ENCODE measurements at places on chromosomes 5 and 9.

DNA sequence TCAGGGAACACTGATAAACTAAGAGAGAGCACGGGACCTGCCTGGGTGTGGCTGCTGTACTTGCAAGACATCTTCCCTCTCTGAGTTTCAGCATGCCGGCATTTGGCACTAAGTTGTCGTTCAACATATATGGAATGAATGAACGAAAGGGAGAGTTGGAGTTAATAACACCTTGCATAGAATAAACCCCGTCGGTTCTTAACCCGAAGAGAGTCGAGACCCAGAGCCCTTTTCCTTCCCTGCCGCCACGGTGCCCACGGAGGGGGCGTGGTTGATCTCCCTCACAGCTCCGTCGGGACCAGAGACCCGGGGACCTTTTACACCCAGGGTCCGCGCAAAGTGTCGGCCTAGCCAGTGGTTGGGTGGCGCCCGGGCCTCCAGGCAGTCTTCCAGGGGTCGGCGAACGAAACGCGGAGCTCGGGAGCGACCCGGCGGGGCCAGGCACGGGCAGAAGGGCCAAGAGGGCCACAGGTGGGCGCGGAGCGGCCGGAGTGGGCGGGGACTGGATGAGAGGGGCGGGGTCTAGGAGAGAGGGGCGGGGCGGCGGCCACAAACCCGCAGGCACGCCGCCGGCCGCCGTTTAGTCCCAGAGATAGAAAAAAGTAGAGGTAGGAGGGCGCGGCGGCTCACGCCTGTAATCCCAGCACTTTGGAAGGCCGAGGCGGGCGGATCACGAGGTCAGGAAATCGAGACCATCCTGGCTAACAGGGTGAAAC lies 735 bp upstream of the RPL26L1 start:
- peak; percentile 92 for DNase-seq

DNA sequence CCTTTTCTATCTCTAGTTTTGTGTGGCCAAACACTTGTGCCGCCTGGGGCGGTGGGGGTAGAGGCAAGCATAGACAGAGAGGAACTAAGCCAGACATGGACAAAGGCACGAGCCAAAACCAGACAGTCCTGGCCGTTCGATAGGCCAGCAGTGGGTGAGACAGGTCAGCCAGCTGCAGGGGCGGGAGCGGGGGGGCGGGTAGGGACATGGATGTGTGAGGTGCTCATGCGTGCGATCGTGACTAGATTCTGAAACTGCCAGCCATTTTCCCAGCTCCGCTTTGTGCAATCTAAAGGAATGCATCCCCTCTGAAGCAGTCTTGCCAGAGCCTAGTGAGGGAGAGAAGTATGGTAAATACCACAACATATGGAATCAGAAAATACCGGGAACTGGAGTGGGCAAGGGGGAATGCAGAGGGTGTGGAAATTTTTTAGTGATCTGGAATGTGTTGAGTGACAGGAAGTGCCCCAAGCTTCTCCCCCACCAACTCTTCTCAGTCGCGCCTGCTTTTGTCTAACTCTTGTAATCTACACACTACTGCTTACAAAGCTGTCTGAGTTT lies 111.9 kb downstream of the NR6A1 start:
- DNase-seq = peak; percentile 43

DNA sequence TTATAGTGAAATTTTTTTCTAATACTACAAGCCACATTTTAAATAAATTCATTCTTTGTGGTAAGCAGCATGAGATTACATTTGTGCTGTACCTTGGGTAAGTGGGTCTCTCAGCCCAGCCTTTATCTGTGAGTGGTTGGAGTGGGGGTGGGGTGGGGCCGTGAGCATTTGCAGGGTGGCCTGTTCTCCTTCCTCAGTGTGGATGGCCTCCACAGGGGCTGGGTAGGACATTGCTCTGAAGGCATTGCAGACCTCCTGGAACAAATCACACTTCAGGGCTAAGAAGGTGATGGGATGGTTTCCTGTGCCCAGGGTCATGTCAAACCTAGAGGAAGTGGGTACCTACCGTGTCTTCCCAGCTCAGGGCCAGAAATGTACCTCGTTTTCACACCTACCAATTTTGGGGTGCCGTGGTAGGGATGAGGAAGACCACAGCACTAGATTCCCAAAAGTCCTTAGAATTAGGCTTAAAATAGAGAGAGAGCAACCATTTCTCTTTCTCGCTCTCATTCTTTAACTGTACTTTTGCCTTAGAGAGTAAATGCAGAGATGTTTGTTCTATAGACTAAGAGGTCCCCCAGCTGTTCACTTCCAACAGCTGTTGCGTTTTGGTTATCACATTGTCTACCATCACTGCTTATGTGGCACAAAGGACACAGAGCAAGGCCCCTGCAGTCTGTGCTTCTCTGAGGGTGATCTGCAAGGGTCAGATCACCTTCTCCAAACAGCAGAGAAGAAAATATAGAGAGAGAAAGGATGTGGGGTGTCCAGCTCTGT lies 83.4 kb upstream of the CTSL start:
- no peak for DNase-seq

DNA sequence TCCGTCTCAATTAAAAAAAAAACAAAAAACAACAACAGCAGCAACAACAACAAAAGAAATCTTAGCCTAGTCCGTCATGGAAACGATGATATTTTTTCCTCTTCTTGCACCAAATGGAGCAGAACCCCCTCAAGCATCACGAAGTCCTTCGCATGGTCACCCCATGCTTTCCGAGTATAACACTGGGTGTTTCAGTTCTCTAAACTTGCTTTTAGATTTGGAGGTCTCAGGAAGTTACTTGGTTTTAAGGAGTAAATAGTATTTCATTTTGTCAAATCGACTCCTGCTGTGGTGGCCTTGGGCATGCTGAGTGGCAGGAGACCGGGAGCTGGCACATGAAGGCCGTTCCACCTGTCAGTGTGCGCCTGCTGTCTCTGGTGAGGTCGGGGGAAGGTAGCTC lies 118.5 kb upstream of the CACNA1B start:
- DNase-seq = peak; percentile 52

DNA sequence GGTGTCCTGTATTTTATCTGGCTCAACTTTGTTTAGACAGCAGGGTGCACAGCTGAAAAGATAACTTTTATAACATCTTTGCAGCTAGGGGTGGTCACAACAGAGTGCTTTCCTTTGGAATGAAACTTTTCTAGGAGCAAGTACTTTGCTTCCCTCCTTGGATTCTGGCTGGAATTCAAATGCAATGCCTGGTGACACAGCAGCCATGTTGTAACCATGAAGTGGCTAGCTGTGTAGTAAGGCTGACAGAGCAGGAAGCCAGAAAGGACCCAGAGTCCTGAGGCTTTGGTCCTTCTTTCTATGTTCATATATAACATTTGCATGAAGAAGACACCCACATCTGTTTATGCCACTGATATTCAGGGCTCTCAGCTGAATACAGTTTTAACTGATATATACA lies 48.1 kb downstream of the TENT4A start:
- no peak for DNase-seq

DNA sequence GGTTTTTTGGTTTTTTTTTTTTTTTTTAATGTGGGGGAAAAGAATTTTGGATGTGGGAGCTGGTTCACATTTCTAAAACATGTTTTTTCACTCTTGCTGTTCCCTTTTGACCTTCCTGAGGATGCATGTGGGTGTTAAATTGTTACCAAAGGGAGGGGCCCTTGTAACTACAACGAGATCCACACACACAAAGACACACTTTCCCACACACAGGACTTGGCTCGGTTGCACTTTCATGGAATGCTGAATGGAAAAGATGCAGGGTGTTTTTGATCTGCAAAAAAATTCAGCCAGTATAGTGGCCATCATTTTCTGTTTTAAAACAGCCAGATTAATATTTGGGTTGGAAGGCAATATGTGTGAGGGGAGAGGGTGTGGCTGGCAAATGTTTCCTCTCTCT lies 576.9 kb downstream of the EBF1 start:
- DNase-seq = no peak

GRCh38 chr9:92176068-92176799 lies 61.0 kb upstream of the SPTLC1 start:
- no peak for DNase-seq

- DNase-seq = no peak
Measured at GRCh38 chr5:113232667-113233066, 202.1 kb downstream of the TSSK1B start.

- no peak for DNase-seq
Measured at GRCh38 chr9:121169094-121169601, 32.5 kb downstream of the RAB14 start.

- no peak for DNase-seq
Measured at GRCh38 chr5:82684165-82684564, 393.0 kb downstream of the TMEM167A start.

- DNase-seq = no peak
Measured at GRCh38 chr5:176870110-176870591, 29.0 kb downstream of the HK3 start.

- DNase-seq = no peak
Measured at GRCh38 chr5:138336952-138337684, 948 bp upstream of the FAM53C start.

- no peak for DNase-seq
Measured at GRCh38 chr5:136613230-136613629, 247.9 kb upstream of the TRPC7 start.

DNA sequence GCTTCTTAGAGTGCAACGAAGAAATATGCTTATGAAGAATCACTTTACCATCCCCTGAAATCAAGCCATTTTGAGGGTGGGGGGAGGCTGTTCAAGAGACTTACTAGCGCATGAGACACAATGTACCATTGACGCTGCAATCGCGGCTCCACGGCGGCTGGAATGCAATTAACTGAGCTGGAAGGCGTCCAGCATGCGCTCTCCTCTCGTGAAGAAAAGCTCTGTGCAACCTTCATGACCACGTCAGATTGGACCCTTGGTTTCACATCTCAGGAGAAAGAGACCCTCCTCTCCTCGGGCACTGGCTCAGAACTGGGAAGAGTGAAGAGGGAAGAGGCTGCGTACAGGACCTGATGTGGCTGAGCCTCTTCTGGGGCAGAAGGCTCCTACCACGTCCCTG lies 138.5 kb upstream of the IRX2 start:
- DNase-seq = no peak

DNA sequence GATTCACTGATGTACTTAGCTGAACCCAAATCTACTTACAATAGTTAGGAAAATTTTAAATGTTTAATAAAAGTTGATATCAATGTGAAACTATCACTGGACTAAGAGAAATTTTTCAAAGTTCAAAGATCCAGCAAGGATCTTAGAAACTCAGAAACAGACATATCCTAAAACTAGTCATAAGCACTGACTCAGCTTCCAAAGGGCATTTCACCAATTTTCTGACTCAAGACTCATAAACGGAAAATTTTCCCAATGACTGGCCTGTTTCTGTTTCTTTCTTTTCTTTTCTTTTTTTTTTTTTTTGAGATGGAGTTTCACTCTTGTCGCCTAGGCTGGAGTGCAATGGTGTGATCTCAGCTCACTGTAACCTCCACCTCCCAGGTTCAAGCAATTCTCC lies 66.6 kb downstream of the CDC14B start:
- DNase-seq = no peak

GRCh38 chr9:23850690-23851629 lies 24.9 kb upstream of the ELAVL2 start:
- DNase-seq = no peak

- no peak for DNase-seq
Measured at GRCh38 chr5:7329141-7329540, 66.8 kb upstream of the ADCY2 start.

GRCh38 chr5:137615171-137615775 lies 116.1 kb upstream of the SPOCK1 start:
- no peak for DNase-seq

DNA sequence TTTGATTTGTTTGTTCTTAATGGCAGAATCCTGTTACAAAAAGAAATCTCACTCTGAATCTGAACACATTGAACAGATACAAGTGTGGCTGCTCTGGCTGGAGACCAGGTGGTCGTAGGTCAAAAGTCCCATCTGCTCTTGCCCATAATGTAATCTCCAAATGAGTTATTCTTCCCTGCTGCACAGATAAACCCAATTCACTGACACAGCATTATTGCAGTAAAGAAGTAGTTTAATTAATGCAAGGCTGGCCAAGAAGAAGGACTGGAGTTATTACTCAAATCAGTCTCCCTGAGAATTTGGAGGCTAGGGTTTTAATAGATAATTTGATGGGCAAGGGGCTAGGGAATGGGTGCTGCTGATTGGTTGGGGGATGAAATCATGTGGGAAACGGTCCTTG lies 52.6 kb downstream of the PUM3 start:
- DNase-seq = no peak

GRCh38 chr9:128792978-128793686 lies 6.1 kb downstream of the TBC1D13 start:
- DNase-seq = no peak

GRCh38 chr9:100104314-100104713 lies 5.3 kb downstream of the INVS start:
- no peak for DNase-seq

DNA sequence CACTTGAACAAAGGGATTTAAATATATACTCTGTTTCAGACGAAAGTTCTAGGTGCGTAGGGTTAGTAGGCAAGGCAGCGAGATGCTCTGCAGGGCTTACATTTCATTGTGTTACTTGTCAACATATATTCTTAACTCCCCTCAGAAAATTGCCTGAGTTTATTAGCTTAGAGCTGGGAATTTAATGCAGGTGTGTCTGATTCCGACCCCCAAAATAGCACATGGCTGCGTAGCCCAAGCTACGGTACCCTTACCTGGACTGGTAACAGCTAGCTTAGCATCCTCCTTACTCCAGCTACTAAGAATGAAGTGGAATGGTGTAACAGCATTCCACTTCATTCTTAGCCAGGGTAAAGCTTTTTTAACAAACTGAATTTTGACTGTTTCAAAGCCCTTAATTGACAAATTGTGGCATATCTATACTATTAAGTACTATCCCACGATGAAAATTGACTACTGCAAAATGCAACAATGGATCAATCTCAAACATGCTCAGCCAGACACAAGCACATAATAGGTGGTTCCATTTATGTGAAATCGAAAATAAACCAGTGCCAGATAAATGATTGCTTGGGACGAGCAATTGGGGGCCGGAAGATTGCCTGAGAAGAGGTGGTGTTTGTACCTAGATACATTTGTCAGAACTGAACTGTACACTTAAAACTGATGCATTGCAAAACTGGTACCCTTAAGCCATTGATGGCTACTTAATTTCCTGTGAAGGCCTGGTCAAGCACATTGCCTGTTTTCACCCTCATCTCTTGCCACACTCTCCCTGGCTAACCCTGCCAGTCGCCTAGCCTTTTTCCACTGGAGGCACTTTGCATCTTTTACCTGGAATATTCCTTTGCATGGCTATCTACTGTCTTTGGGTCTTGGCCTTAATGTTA lies 3.0 kb upstream of the FGF18 start:
- no peak for DNase-seq
